Fibroblast of the conjunctiva (primary cell): ENCODE measurements at places on chromosomes 13 and 19.

- no peak for DNase-seq
Observed at GRCh38 chr13:41756198-41756880, 204.6 kb downstream of the VWA8 start.

DNA sequence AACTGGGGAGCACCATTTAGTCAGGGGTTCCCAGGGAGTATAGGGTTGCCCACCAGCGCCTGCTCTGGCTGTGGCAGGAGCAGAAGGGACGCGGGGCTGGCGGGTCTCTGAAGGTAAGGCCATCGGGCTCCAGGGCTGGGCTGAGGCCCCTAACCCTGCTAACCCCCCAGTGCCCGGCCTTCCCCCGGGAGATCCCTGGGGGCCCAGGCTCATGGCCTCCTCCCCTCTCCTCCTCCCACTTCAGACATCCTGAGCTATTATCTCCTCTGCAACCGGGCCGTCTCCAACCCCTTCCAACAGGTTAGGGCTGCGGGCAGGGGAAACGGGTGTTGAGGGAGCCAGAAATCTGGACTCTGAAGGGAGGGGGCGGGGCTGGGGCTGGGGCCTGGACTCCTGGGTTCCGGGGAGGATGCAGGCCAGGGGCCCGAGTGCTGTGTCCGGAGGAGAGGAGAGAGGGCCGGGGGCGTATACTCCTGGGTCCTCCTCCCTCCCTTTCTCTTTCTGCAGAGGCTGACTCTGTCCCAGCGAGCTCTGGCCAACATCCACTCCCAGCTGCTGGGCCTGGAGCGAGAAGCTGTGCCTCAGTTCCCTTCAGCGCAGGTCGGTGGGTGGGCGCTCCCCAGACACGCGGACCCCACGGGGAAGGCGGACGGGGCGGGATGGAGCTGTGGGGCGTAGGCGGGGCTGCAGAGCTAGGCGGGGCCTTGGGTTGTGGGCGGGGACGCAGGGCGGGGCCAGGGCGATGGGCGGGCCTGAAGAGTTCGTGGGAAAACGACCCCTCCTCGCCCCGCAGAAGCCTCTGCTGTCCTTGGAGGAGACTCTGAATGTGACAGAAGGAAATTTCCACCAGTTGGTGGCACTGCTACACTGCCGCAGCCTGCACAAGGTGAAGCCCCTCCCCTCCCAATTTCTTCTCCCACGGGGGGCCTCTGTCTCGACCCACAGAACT is 15.3 kb downstream of the TTYH1 start:
- no peak for DNase-seq

DNA sequence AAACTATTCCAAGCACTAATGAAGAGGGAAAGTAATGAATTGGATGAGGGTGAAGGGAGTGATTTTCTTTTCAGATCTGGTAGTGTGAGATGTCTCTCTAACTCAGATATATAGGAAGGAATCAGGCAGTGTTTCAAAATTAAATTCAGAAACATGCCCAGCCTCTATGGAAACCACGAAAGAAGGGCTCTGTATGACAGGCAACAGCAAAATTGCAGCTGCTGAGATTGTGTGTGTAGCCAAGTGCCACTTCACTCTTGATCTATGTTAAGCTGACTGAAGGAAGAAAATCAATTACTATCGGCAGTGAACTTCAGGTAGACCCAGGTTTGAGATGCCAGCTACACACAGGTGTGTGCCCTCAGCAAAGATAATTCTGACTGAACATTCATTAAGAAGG is 387.4 kb downstream of the PCDH9 start:
- DNase-seq = no peak

GRCh38 chr13:98945863-98946605 is 31.8 kb downstream of the DOCK9 start:
- DNase-seq = no peak

- no peak for DNase-seq
Observed at GRCh38 chr13:32036757-32037156, 5.2 kb downstream of the FRY start.

GRCh38 chr13:76778853-76779252 is 107.4 kb downstream of the KCTD12 start:
- DNase-seq = no peak

DNA sequence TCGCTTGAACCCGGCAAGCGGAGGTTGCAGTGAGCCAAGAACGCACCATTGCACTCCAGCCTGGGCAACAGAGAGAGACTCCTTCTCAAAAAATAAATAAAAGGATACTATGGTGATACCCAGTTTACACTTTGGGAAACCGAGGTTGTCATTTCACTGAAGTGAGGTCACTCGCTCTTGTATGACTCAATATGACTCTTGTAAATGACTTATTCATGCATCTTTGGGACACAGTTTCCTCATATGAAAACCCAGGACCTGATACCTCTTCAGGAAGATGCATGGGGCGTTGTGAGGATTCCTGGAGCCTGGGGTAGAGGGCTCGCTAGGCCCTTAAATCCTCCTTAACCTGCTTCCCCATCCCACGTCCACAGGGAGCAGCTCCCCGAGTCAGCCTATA is 4.5 kb downstream of the PSMD8 start:
- DNase-seq = no peak

DNA sequence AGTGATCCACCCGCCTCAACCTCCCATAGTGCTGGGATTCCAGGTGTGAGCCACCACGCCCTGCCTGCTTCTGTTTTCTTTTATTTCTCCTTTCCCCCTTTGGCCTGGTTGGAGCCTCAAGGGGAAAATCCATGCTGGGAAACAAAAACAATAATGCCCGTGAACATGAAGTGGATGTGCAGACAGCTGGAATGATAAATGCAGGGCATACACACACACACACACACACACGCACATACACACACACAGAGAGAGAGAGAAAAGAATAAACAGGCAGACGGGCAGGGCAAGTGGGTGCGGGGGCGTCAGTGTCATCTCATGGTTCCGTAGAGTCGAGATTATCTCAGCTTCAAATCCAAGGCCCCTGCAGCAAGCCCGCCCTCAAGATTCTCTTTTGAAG is 4.4 kb upstream of the PLEKHF1 start:
- DNase-seq = no peak

- DNase-seq = no peak
Observed at GRCh38 chr19:49887665-49888509, 8.8 kb downstream of the IL4I1 start.

GRCh38 chr19:56120371-56121179 is 520 bp downstream of the ZNF787 start:
- no peak for DNase-seq

GRCh38 chr19:8196271-8196927 is 12.8 kb upstream of the CERS4 start:
- DNase-seq = no peak

GRCh38 chr13:30196025-30196424 is 111.3 kb downstream of the KATNAL1 start:
- no peak for DNase-seq

- DNase-seq = no peak
Observed at GRCh38 chr13:109707742-109708617, 78.4 kb downstream of the IRS2 start.

GRCh38 chr19:51719251-51719988 is 4.4 kb downstream of the HAS1 start:
- DNase-seq = no peak

GRCh38 chr13:81888855-81889254 is 1547.9 kb upstream of the SPRY2 start:
- DNase-seq = no peak

- no peak for DNase-seq
Observed at GRCh38 chr19:8518536-8518935, 4.6 kb upstream of the ZNF414 start.

DNA sequence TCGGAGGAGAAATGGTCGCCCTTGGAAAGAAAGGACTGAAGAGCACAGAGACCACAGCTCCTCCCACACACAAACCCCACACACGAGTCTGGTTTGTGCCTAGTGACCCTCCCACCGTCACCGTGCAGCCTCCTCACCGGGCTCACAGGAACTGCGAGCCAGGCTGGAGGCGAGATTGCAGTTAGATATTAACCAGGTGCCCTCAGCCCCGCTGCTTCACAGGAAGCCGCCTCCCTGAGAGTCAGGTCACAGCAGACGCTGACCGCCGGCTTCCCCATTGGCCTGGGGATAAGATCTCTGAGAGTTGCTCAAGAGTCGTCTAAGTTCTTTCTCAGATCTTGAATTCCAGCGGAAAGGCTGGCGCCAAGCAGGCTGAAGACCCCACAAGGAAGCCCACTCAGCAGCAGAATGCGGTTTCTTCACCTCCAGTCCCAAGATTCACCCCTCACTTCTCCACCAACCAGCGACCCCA is 870 bp downstream of the ZNF44 start:
- peak; percentile 12 for DNase-seq

GRCh38 chr13:27295096-27295495 is 24.5 kb downstream of the RASL11A start:
- DNase-seq = no peak

GRCh38 chr13:73741111-73741510 is 393.1 kb downstream of the KLF12 start:
- no peak for DNase-seq

DNA sequence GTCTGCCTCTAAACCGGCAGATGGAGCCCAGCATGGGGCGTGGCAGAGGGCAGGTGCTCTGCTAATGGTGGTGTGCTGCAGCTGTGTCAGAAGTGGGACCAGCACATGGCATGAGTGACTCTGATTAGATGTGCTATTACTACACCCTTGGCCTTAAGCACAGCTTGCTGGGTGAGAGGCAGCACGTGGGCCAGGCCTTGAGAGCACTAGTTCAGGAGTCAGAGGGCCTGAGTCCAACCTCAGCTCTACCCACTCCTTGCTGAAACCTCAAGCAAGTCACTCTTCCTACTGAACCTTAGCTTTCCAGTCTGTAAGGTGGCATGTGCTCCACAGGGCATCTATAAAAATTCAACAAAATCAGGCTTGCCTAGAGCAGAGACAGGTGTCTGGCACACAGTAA is 22.7 kb downstream of the AKT2 start:
- DNase-seq = no peak

GRCh38 chr19:28425046-28425931 is 787.7 kb downstream of the UQCRFS1 start:
- DNase-seq = no peak

- DNase-seq = no peak
Observed at GRCh38 chr19:44585371-44586133, 27.8 kb upstream of the IGSF23 start.

GRCh38 chr19:57110592-57111328 is 9.0 kb upstream of the USP29 start:
- DNase-seq = no peak
